ENCODE measurements at places on chromosomes 2 and 18.

GRCh38 chr18:9952633-9953416 lies 39.0 kb downstream of the VAPA start:
- no peak for DNase-seq

DNA sequence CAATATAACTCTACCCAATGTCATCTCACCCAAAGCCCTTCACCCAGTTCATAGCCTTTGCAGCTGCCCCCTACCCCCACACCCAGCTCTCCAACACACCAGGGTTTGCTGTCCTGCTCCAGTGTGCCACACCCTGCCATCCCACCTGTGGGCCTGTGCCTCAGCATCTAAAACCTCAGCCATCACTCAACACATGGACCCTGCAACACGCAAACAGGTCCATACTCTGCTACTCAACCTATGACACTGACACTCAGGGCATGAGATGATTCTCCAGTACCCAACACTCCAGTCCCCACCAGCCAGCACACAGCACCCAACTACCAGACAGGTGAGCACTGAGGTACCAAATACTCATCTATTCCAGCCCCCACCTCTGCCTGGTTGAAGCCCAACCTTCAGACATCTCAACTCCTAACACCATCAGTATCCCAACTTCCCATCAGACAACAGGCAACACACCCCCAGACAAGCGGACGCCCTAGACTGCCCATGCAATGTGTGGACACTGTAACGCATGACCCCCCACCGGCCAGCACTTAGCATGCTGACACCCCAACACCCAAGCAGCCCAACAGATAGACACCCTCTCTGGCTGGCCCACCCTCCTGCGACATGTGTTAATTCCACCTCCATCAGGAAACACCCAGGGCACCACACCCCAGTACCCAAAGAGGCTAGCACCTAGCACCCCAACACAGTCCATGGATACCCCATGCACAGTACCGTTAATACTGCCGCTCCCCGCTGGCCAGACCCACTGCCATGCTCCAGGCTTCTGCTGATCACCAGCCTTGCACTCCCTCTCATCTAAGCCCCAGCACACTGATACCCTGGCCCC lies 25.0 kb downstream of the ZAP70 start:
- no peak for DNase-seq

DNA sequence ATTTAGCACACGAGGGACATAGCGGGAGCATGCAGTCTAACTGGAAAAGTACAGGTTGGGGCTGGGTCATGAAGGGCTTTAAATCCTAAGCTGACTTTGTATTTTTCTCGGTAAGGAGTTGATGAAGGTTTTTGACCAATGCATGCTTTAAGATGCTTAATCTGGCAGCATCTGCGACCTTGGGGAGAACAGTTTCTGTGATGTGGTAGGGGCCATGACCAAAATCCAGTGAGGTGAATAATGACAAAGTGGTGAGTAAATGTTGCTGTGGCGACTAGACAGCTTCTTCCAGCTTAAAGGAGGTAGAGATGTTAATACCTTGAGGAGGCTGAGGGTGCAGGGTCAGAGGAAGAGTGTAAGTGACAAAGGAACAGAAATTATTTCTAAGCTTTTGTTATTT lies 174.6 kb upstream of the ALPP start:
- DNase-seq = no peak

DNA sequence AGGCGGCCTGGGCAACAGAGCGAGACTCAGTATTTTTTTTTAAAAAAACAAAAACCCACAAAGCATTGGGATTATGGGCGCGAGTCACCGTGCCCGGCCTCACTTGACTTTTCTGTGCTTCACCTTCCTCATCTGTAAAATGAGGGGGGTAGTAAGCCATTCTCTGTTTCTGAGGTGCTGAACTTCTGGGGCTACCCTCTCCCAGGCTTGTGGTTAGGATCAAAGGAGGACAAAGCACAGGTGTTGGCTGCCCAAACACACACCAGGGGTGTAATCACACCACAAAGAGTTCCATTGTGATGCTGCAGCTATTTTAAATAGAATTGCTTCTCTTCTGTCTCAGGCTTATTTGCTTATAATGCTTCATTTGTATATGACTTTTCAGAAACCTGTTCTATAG lies 35.8 kb upstream of the INHBB start:
- DNase-seq = no peak

GRCh38 chr2:30770816-30771576 lies 36.2 kb downstream of the CAPN13 start:
- no peak for DNase-seq

GRCh38 chr2:53969968-53970723 lies 647 bp downstream of the PSME4 start:
- no peak for DNase-seq

GRCh38 chr2:189514104-189514503 lies 66.5 kb downstream of the SLC40A1 start:
- no peak for DNase-seq

DNA sequence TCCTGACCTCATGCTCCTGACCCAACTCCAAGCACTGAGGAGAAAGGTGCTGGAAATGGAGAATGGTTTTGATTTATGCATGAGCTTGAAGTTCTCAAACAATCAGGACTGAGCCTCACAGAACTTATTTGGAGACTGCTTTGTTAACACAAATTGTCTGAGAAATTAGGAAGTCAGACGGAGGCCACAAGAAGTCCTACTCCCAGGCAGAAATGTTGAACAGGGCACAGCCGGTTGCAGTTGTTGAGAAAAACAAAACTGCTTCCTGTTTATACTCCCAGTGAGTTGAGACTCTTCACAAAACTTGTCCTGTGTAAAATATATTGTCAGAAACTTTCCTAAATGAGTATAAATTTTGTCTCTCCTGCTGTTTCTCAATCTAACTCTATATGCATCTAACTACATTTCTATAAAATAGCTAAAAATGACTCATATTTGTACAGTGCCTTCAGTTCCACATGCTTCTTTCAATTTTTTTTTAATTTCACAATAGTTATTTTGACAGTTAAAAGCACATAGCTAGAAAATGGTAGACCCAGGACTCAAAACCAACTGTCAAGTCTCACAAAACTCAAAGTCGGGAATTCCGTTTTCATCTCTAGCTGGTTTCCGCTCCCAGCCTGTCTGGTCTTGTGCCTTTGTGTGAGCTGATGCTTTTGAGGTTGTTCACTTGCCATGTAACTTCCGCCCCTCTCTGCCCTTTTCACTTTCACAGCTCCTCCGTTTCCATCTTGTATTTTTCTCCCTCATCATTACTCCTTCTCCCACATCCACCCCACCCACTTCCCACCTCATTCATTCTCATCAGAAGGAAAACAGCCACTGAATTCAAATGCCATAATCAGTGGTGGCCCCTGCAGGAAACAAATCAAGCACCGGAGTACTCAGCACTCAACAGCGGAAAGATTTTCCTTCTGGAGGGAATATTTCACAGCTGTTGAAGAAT lies 215.0 kb downstream of the SUCLG1 start:
- no peak for DNase-seq

GRCh38 chr18:36352384-36352783 lies 54.9 kb downstream of the FHOD3 start:
- DNase-seq = peak; percentile 74

DNA sequence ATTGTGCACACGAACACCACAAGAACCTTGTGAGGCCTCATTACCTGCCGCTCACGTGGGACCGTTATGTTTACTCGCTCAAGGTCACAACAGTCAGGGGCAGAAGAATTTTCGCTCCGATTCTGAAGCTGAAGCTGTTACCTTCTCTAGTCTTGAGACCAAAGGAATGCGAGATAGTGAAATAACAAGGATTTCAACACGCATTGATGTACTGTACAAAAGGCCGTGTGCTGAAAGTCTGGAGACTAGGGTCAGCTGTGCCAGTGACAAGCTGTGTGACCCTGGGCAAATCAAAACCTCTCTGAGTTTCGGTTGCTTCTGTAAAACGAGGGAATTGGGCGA lies 583 bp downstream of the NEMP2 start:
- DNase-seq = no peak

GRCh38 chr2:154623819-154624218 lies 74.7 kb upstream of the KCNJ3 start:
- peak; percentile 1 for DNase-seq

- DNase-seq = no peak
Observed at GRCh38 chr2:172198908-172199307, 96.2 kb upstream of the DLX2 start.

DNA sequence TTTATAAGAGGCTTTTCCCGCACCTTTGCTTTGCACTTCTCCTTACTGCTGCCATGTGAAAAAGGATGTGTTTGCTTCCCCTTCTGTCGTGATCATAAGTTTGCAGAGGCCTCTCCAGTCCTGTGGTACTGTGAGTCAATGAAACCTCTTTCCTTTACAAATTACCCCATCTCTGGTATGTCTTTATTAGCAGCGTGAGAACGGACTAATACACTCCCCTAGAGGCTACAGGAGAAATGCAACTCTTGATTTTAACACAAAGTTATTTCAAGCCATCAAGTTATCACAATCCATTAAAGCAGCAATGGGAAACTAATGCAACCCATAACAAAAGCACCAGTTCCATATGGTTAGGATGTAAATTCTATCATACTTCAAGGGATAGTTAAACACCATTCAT lies 1378.8 kb upstream of the DDX18 start:
- DNase-seq = no peak

GRCh38 chr18:22684268-22684667 lies 248.9 kb upstream of the RBBP8 start:
- no peak for DNase-seq

DNA sequence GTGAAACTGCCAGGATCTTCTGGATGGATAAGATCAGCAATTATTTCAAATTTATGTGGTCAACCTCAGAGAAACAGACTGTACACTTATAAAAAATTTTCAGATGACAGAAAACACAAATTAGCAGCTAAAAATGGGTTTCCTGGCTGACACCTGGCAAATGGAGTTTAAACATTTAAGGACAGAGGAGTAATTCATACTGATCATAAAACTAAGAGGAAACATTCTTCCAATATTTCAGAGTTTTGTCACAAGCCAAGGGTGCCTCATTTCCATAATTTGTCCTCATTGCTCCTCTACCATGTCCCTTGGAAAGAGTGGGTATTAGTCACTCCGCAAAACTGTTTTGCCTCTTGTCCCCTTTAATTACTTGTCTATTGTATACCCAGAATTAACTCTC lies 70.2 kb downstream of the TMEFF2 start:
- no peak for DNase-seq

DNA sequence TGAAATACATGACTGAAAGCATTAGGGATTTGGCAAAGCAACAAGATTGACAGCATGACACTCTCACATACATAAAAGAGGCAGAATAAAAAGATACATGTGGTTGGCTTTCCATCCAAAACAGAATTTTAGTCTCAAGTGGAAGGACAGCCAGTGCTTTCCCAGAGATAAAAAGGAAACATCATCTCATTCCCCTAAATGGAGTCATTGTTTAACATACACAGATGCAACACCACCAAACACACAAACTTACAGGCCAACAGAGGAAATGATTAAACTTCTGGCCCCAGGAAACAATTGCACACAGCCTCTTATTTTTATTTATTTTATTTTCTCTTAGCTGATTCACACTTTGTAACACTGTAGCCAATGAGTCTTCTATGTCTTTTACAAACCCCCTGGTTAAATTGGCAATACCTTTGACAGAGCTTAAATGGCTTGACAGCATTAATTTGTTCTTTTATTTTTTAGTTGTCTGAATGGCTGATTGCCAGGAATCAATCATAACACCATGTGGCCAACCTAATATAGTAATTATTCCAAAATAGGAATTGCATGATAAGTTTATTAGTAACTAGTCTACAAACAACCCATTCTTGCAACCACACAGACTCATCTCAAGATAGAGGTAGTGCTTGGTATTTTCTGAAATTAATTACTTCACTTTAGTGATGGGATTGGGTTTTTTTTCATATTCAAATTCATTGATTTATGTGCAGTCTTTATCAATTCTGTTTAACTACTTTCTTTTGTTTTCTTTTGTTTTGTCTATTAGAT lies 190.5 kb downstream of the RND3 start:
- DNase-seq = no peak

GRCh38 chr2:108908713-108909070 lies 80.3 kb downstream of the EDAR start:
- no peak for DNase-seq

DNA sequence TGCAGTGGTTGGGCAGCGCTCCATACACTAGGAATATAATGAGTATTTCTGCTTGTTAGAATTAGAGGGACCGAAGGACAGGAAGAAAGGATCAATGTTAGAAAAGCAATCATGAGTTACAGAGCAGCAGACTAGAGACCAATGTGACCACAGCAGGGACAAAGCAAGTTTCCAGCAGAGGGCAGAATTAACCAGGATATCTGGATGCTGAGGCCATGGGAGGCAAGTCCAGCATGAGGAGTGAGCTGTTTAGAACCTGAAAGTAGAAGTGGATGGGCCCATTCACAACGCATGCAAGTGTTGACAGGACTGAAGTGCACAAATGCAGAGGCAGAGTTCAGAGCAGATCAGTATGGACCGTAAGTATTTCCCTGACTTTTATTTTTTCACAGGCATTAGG lies 910.4 kb upstream of the GYPC start:
- no peak for DNase-seq

DNA sequence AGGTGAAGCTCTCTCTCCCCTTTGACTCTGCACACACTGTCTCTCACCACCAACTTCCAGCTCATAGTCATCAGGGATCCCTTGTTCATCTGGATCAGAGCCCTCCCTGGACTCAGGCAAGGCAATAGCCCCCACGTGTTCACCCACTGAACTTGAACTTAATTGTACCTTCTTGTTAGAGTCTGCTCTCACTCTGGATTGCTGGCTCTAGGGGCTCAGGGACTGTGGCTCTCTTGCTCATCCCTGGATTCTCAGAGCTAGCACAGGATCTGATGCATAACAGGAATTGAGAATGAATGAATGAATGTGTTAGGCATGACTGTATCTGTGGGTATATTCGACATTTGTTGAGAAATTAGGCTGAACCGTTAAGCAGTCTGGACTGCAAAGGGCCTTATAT lies 16.7 kb upstream of the ASAP2 start:
- DNase-seq = no peak

GRCh38 chr2:28821295-28821958 lies 10.8 kb downstream of the SPDYA start:
- DNase-seq = peak; percentile 52

DNA sequence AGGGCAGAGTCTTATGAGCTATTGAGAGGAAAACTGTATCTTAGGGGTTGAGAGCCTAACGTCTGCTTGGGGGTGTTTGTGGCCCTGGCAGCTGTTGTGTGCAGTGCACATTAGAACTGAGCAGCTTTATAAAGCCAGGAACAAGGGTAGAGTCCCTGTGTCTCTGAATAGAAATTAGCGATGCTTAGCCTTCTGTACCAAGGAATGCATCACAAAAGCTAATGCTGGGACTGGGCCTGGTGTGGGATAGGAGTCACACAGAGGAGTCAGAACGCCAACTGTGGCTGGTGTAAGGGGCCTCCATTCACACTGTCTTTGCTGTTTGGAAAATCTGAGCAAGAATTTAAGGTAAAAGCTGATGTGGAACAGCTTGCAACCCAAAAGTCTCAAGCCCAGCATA lies 283.2 kb downstream of the SOX11 start:
- no peak for DNase-seq

GRCh38 chr2:204049635-204050034 lies 113.1 kb downstream of the ICOS start:
- DNase-seq = no peak

GRCh38 chr2:149307014-149307413 lies 23.4 kb upstream of the LYPD6 start:
- no peak for DNase-seq

Measured in HFF-Myc (cell line).